IPS-NIHi11 (cell line): ENCODE measurements at places on chromosomes 11 and 22.

DNA sequence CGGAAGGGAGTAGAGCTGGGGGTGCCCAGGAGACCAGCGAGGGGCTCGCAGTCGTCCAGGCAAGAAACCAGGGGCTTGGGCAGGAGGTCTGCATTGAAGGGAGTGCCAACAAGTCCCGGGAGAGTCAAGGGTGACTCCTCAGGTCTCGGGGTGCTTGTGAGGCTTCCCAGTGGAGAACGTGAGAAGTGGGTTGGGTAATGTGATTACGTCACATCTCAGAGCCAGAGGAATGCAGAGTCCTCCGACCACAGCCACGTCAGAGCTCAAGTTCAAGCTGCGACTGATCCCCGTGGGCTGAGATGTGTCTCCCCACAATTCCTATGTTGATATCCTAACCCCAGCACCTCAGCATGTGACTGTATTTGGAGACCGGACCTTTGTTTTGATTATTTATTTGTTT lies 89.7 kb upstream of the SHANK2 start:
- DNase-seq = no peak

- DNase-seq = no peak
Measured at GRCh38 chr11:10397226-10397987, 57.7 kb upstream of the AMPD3 start.

DNA sequence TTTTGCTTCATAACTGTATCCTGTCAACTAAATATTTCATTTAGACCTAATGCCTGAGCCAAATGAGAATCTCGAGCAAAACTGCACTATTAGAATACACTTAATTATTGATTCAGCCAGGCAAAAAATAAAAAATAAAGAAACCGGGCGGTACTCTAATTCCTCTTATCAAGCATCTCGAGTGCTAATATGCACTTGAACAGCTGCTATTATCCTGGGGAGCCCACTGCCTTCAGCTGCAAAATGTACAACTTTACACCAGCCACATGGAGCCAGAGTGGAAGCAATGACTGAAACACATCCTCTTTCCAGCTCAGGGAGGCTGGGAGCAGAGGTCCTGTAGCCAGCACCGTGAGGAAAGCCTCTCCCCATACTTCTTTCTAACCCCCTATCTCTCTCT lies 390.0 kb upstream of the CADM1 start:
- DNase-seq = no peak

DNA sequence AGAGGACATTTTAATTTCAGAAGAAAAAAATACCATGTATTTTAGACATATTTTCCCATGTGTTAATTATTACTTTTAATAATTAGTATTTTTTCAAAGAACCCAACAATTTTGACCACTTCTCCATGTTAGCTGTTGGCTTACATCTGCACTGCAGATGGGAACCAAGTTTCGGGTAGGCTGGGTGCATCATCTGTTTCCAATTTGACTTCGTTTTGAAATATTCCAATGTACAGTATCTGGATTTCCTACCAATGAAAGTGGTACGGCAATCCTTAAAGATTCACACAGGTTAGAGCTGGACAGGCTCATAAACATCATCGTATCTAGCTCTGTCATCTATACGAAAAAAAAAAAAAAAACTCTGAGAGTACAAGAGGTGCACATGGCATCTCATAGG lies 670.2 kb downstream of the OPCML start:
- no peak for DNase-seq

GRCh38 chr11:126878913-126879482 lies 121.6 kb downstream of the KIRREL3 start:
- no peak for DNase-seq
